GM04503 (cell line): ENCODE measurements at places on chromosomes 6 and 20.
A peak's percentile ranks its signal among the peaks of the same experiment; 100 is the strongest.

- DNase-seq: no peak
Measured at GRCh38 chr6:10101551-10102252, 313.2 kb downstream of the TFAP2A start.

DNA sequence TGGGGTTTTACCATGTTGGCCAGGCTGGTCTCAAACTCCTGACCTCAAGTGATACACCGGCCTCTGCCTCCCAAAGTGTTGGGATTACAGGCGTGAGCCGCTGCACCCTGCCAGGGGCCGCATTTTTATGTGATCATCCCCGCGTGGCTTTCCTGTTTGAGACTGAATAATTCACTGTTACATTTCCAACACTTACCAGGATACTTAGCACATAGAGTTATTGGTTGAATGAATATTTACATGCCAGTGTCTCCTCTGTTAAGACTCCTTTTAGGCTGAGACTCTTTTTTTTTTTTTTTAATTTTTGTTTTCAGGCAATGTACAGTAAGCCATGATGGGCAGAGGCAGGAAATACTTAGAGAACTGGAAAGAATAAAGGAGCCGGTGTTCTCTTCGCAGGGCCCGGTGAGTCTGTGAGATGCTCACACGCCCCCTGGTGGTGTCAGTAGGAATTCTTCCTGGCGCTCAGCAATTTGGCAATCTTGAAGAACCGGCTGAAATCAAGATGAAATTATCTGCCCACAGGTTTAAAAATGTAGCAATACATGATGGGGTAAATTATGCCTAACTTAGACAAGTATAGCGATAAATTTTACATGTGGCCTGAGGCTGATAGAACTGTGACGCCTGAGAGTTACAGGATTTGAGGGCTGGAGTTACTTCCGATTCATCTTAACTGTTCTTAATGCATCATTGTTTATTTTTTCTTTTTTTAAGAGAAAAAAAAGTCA lies 7.6 kb upstream of the RNF114 start:
- peak; percentile 29 for DNase-seq

- DNase-seq: no peak
Measured at GRCh38 chr6:90982051-90982450, 395.2 kb upstream of the MAP3K7 start.

- peak; percentile 48 for DNase-seq
Measured at GRCh38 chr6:74410630-74411029, 714.6 kb downstream of the CD109 start.

GRCh38 chr6:41721414-41721813 lies 14.0 kb downstream of the TFEB start:
- DNase-seq: no peak

- DNase-seq: no peak
Measured at GRCh38 chr6:47152666-47153403, 110.7 kb upstream of the ADGRF1 start.

- no peak for DNase-seq
Measured at GRCh38 chr20:9348747-9349146, 165.6 kb upstream of the LAMP5 start.

- DNase-seq: no peak
Measured at GRCh38 chr6:1377526-1377925, 11.8 kb upstream of the FOXF2 start.

DNA sequence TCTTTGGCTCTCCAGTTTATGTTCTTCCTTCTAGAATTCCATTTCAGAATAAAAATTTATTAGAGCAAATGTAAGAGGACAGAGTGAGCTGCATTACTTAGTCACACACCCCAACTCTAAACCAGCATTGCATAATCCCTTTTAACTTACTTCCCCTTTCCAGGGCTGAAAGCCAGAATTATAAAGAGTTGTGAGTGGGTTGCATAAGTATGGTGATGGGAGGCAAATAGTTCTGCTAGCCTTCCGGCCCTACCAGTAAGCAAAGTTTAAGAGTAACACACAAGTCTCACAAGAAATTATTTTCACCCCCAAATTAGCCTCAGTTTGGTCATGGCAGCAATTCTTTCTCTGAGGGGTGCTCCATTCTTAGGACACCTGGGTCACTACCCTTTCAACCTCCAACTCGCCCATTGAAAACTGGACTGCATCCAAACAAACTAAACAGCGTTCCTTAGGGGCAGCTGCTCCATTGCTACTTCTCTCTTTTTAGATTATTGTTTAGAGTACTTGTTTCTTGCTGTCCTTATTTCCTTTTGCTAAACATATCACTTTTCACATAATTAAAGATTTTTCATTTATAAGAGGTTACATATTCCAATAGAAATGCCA lies 1.6 kb downstream of the KIAA0408 start:
- DNase-seq: peak; percentile 33

DNA sequence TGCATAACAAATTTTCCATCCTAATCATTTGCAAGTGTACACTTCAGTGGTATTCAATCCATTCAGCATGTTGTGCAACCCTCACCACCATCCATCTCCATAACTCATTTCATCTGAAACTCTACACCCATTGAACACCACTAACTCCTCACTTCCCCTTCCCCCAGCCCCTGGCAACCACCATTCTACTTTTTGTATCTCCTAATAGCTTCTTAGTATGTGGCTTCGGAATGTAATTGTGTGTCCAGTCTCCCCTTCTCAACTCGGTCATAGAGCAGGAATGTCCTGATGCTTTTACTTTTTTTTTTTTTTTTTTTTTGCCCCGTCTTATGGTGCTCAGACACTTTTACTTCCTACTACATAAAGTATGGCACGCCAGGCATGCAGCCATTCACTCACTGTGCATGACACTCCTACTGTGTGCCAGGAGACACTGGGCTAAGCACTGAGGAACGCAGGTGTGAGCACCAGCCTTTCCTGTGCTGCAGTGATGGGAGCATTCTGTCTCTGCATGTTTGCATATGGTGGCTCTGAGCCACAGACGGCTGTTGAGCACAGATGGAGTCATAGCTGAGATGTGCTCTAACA lies 15.3 kb downstream of the HCK start:
- peak; percentile 97 for DNase-seq

DNA sequence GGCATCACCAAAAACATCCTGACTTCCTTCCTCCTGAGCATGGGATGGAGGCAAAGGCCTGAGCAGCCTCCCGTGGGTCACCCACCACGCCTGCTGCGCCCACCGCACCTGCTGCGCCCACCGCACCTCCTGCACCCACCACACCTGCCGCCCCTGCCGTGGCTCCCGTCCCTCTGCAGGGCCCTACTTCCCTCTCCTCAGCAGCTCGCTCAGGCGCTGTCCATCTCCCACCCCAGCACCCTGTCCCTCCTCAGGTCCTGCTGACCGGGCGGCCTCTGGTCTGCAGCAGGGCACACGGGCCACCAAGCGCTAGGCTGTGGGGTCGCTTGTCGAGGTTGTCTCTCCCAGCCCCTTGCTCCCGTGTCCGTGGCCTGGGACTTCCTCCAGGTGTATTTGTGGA lies 72.7 kb upstream of the SLCO4A1 start:
- no peak for DNase-seq

DNA sequence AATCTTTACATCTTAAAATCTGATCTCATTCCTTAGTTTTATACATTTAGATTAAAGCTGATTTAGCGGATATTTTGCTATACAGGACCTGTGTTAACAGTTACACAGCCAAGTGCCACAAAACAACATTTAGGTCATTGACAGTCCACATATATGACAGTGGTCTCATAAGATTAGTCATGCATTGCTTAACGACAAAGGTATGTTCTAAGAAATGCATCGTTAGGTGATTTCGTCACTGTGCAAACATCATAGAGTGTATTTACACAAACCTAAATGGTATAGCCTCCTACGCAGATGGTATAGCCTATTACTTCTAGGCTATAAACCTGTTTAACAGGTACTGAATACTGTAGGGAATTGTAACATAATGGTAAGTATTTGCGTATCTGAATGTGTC lies 21.6 kb downstream of the ADGRG6 start:
- DNase-seq: no peak

DNA sequence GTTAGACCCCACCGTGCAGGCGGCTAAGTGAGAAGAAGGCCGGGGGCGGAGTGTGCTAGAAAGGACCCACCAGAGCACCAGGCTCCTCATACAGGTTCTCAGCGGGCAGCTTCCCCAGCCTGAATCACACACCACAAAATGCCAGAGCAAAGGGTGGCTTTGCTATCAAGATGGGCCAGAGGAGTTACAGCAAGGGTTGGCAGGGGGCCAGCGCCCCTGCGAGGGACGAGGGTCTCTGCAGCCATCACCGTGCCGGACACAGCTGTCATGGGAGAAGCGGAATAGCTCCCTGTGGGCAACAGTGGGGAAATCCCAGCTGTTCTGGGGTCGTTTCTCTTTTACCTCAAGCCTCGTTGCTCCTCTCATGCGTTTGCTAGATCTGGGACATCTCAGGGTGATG lies 206.3 kb downstream of the SMOC2 start:
- no peak for DNase-seq

DNA sequence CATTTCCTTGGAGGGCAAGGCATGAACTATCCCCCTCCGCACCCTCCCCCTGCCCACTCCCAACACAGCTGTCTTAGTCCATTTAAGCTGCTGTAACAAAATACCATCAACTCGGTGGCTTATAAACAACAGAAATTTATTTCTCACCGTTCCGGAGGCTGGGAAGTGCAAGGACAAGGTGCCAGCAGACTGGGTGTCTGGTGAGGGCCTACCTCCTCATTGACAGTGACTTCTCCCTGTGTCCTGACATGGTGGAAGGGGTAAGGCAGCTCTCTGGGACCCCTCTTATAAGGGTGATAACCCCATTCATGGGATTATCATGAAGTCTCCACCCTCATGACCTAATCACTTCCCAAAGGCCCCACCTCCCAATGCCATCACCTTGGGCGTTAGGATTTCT lies 114.3 kb upstream of the MAFB start:
- DNase-seq: no peak

DNA sequence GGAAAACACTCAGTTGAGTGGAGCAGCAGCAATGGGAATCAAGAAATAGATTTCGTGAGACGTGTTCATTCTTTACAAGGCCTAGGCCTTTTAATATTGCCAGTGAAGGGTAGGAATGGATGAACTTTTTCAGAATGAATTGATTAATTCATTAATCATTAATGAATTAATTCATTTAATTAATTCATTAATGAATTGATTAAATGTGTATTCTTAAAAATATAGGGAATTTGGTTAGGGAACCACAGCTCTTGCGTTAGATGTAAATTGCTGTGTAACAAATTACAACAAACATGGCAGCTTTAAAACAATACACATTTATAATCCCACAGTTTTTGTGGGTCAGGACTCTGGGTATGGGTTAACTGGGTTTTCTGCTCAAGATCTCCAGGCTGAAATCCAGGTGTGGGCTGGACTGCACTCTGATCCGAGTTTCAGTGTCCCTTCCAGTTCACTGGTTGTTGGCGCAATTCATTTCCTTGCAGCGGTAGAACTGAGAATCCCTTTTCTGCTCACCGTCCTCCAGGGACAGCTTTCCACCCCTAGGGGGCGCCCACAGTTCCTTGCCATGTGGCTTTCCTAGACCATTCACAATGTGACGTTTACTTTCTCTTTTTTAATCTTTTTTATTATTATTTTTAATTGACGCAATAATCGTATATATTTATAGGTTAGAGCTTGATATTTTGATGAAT lies 32.8 kb upstream of the BCAS1 start:
- DNase-seq: no peak

DNA sequence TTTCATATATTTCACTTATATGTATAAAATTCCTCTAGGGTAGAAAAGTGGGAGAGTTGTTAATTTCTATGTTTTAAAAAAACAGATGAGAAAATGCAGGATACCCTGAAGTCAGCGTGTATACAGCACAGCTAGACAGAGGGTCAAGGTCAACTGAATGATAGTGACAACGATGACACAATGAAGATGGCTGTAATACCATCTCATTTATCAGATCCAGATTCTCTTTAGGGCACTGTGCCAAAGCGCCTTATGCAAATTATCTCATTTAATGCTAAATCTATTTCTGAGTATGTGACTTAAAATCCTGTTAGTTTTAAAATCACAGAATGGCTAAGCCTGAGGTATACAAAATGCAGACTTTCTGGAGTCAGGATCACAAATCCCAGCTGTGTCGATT lies 431.4 kb upstream of the RUNX2 start:
- no peak for DNase-seq

- no peak for DNase-seq
Measured at GRCh38 chr6:137261361-137261760, 42.2 kb upstream of the IFNGR1 start.

- DNase-seq: no peak
Measured at GRCh38 chr20:35909176-35909575, 45.1 kb downstream of the SCAND1 start.

DNA sequence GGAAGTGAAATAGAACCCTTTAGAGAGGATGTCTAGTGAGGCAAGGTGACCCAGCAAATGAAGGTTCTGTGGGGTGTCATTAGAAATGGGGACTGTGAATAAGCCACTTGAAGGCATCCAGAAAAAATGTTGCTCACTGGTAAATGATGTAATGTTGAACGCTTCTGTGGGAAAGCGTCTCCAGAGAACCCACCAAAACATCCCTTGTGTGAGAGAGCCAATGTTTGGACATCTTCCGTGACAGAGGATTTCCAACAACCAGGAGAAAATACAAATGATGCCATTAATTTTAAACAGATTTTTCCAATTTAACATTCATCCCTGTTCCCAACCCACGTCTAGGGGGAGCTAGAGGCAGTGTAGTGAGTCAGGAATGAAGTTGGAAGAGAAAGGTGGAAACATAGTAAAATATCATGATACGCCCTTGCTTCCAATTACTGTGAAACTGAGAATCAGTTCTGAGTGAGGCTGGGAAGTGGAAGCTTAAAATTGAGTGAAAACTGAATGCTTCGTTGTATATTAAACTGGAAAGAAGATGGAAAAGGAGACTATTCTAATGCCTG lies 584.2 kb downstream of the CD109 start:
- DNase-seq: peak; percentile 24

DNA sequence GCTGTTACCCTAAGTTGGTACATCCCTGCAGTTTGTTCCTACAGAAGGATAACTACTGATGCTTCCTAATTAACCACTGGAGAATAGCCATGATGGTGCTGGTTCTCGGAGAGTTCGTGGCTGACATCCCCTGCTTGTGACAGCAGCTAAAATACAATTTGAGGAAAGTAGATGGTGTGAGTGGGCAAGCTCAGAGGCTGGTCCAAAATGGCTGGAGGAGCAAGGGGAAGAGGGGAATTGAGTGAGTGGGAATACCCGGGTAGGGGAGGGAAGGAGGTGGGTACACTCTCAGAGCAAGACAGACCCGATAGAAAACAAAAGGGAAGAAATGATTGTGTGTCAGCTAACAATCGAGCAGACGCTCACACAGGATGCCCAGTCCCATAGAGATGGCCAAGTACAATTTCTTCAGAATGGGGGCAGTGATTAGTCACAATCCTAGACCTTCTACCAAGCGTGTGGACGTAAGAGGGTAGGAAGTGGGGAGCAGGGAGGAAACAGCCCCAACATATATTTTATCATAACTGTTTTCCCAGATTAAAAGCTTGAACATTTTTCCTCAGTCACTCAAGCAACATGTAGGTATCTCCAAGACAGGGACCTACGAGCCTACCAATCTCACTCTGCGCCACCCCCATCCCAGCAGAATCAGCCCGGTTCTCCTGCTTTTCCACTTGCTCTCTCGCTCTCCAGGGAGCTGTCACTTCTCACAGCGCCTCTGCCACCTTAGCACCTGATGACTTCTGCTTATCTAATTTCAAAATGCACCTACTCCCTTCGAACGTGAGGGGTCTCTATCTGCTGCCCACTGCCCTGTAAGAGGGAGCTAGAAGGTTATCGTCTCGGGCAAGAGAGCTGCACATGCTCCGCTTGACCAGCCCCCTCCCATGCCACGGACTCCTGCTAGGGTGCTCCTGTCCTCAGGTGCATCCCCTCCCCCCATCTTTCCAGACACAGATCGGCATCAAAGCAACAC lies 26.2 kb downstream of the RIPOR2 start:
- DNase-seq: no peak
